ENCODE measurements at places on chromosomes 3 and 15. TPM values are rescaled to one million over a fixed set of nuclear protein-coding genes. Genes with fewer than 3 reads are reported as not detected.

GRCh38 chr15:83014205-83014653 lies 2.8 kb upstream of the C15orf40 start:
- DNase-seq, result no peak

AP2M1 gene
- polyA plus RNA-seq, result 352 TPM

THRB gene
- polyA plus RNA-seq, result 20.3 TPM

- DNase-seq, result no peak
These were observed 2.0 kb upstream of the FSIP1 start for GRCh38 chr15:39784638-39785037.

DNA sequence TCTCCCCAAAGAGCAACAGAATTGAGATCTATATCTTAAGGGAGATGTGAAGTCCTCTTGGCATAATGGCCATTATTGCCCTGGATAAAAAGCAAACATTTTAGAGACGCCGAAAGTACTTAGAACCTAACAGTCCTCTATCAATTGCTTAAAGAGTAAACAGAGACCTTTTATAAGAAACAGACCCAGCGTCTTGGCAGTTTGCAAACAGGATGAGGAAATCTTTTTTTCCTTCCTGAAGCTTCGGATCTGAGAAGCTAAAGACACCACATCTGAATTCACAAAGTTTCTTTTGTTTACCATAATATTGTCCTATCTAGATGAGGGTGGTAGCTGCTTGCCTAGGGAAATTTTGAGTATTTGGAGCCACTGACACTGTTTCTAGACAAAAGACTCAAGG lies 59.9 kb upstream of the LIMD1 start:
- DNase-seq, result no peak

DNA sequence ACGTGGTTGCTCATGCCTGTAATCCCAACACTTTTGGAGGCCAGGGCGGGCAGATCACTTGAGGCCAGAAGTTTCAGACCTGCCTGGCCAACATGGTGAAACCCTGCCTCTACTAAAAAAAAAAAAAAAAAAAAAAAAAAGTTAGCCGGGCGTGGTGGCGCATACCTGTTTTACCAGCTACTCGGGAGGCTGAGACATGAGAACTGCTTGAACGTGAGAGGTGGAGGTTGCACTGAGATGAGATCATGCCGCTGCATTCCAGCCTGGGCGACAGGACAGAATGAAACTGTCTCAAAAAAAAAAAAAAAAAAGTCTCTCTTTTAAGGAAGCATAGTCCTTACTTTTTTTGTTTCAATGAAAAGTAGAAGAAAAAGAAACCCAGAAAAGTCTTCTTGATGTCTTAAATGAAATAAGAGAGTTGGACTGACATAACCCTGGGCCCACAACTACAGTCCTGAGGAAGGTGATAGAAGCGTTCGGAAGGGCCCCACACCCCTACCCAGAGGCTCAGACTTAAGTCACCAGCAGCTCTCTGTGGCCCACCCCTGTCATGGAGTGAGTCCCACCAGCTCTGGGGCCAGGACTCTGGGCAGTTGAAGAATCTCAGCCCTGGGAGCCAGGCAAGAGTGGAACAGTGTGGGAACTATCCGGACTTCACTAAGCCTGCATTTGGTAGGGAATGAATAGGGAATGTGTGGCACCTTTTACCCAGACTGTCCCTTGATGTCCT lies 2.6 kb downstream of the NME9 start:
- DNase-seq, result no peak

Measured in left renal cortex interstitium (tissue), 4 donors.